Type B pancreatic cell (in vitro differentiated cells): ENCODE measurements at places on chromosomes 2 and 18. TPM values are rescaled to one million over a fixed set of nuclear protein-coding genes. Genes with fewer than 3 reads are reported as not detected.

AP1S3 gene
- 7.8 and 16.1 TPM in 2 replicates for total RNA-seq

DNA sequence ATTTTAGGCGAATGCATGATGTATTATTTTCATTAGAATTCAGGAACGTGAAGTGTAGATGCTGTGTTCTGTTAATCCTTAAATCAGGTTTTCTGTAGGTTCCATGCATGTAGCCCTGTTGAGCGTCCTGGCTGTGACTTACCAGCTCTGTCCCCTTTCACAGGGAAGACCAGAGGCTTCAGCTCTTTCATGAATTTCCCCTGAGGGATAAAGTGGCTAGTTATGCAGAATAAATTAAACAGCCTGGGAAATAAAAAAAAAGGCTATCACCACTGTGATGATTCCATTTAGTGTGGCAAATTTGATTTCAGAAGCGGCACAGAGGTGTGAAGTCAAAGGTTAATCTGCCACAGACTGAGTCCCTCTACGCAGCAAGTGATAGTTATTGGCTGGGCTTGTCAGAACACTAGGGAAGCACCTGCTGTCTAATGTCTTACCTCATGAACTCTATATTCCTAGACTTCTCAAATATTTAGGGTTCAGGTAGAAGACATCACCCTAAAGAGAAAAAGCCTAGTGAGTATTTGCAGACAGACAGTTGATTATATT, 61.6 kb upstream of the LINC00305 start:
- H3K4me1 ChIP-seq, result peaks cover 8% of the 10 kb centered on the region
- no peaks in the 10 kb centered on the region for H3K36me3 ChIP-seq
- no peak overlapping the region for H3K27ac ChIP-seq
- no peaks in the 10 kb centered on the region for H3K27me3 ChIP-seq

C2orf80 gene
- total RNA-seq, result not detected in 2 replicates

GRCh38 chr2:215635788-215636139, 199.9 kb upstream of the FN1 start:
- no peak overlapping the region for H3K27ac ChIP-seq
- H3K4me1 ChIP-seq, result no peaks in the 10 kb centered on the region
- no peak for DNase-seq
- no peak overlapping the region for H3K4me3 ChIP-seq

DNA sequence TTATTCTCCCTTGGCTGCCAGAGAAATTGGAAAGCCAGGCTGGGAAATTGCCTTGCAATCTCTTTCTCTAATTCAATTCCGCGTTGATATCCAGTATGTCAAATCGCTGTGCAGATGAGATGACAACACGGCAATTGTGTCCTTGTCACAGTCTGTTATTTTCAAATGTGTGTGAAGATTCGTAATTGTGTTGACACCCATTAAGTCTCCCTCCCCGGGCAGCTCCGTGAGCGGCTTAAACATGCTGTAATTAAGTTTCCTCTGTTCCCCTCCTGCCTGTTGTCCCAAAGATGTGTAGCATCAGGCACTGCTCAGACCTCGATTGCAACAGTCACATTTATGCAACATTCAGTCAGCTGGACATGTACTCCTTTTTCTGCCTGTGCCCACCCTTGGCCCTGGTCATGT, 209.5 kb downstream of the LPIN1 start:
- peaks cover 15% of the 10 kb centered on the region for H3K27me3 ChIP-seq
- H3K4me3 ChIP-seq, result no peak overlapping the region
- DNase-seq, result no peak
- no peak overlapping the region for H3K27ac ChIP-seq

HOXD10 gene
- total RNA-seq, result 0.19 and 0.56 TPM in 2 replicates

- H3K4me1 ChIP-seq, result peaks cover 7% of the 10 kb centered on the region
- DNase-seq, result no peak
- peaks cover 68% of the 10 kb centered on the region for H3K27me3 ChIP-seq
- H3K36me3 ChIP-seq, result no peaks in the 10 kb centered on the region
- H3K27ac ChIP-seq, result no peak overlapping the region
These were observed 306.2 kb upstream of the CXCR4 start for GRCh38 chr2:136424112-136424511.

DNA sequence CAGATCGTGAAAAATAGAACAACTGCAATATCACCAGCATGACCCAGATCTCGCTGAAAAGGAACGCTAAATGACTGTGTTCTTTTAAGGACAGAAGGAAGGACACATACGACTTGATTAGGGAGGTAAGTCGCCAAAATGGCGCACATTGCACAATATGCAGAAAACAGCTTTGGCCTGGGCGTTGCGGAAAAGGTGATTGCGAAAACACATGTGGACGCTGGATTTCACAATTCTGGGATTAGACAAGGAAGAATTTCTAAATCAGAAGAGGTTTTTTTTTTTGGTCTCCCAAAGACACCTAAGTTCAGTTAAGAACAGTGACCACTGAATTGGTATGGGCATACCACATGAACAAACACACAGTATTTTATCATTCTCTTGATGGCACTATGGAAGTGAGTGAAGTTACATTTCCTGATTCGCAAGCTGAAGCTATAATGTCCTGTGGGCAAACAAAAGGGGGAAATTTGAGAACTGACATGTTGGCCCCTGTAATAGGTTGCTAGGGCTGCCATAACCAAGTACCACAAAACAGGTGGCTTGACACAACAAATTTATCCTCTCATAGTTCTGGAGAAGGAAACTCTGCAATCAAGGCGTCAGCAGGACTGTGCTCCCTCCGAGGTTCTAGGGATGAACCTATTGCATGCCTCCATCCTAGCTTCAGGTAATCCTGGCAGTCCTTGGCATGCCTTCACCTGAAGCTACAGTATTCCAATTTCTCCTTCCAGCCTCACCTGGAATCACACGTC, 25.8 kb upstream of the ERICH2 start:
- no peaks in the 10 kb centered on the region for H3K36me3 ChIP-seq
- no peak overlapping the region for H3K4me3 ChIP-seq
- no peak overlapping the region for H3K27ac ChIP-seq
- no peaks in the 10 kb centered on the region for H3K4me1 ChIP-seq
- H3K27me3 ChIP-seq, result peaks cover 9% of the 10 kb centered on the region

PDCD1 gene
- total RNA-seq, result not detected in 2 replicates

- H3K27ac ChIP-seq, result no peak overlapping the region
- no peak overlapping the region for H3K4me3 ChIP-seq
- no peaks in the 10 kb centered on the region for H3K36me3 ChIP-seq
- peaks cover 3% of the 10 kb centered on the region for H3K4me1 ChIP-seq
- H3K27me3 ChIP-seq, result no peaks in the 10 kb centered on the region
- DNase-seq, result no peak
These were observed 15.5 kb upstream of the OTX1 start for GRCh38 chr2:63035169-63035568.

CTAGE1 gene
- not detected in 2 replicates for total RNA-seq

DNA sequence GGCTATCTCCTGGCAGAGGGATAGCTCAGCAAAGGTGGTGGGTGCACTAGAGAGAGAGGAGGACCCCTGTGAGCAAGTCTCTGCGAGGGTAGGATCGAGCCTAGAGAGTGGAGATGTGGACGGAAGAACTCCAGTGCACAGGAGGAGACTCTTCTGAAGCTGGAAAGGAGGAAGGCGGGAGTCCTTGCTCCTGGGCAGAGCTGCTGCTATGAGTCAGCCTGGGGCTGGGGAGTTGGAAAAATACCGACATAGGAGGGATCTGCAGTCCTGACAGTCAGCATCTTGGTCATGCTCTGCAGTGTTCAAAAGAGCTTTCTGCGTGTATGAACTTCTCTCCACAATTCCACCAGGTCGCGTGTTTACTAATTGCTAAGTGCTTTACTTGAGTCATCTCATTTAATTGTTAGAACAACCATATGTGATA, 233.8 kb downstream of the LDLRAD4 start:
- no peaks in the 10 kb centered on the region for H3K36me3 ChIP-seq
- no peak for DNase-seq
- H3K27me3 ChIP-seq, result peaks cover 73% of the 10 kb centered on the region

DNA sequence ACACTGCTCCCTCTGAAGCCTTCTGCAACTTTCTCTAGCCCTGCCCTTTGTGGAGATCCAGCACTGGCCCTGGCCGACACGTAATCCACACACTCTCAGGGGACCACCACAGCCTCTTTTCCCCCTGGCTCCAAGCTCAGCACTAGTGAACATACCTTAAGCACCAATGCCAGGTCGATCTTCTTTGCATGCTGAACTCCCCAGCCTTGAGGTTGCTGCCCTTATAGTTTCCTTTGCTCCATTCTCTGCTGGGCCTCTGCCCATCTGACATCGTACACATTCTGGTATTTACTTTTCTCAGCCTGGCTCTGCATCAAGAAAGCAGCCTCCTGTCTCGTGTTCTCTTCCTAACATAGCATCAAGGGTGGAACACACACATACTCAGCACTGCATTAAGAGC, 361.5 kb downstream of the LPIN1 start:
- no peak overlapping the region for H3K4me3 ChIP-seq
- H3K4me1 ChIP-seq, result peaks cover 13% of the 10 kb centered on the region
- no peaks in the 10 kb centered on the region for H3K36me3 ChIP-seq
- no peak for DNase-seq
- H3K27ac ChIP-seq, result no peak overlapping the region

GRCh38 chr2:129885735-129886134, 93.7 kb upstream of the RAB6C start:
- no peaks in the 10 kb centered on the region for H3K4me1 ChIP-seq
- no peak overlapping the region for H3K27ac ChIP-seq
- no peak overlapping the region for H3K4me3 ChIP-seq
- H3K27me3 ChIP-seq, result peaks cover 33% of the 10 kb centered on the region
- no peak for DNase-seq
- H3K36me3 ChIP-seq, result no peaks in the 10 kb centered on the region

TRIP12 gene
- total RNA-seq, result 188 and 191 TPM in 2 replicates
